ENCODE measurements at places on chromosomes 6 and 20. TPM values are rescaled to one million over a fixed set of nuclear protein-coding genes. Genes with fewer than 3 reads are reported as not detected.

- no peak overlapping the region for H3K4me3 ChIP-seq
- H3K4me1 ChIP-seq = peaks cover 8% of the 10 kb centered on the region
- H3K27ac ChIP-seq = no peak overlapping the region
- H3K27me3 ChIP-seq = peaks cover 86% of the 10 kb centered on the region
- no peak for DNase-seq
These were observed 20.9 kb downstream of the HLA-F start for GRCh38 chr6:29744131-29744530.

GRCh38 chr20:49452011-49452482, 30.4 kb downstream of the KCNB1 start:
- H3K4me1 ChIP-seq = no peaks in the 10 kb centered on the region
- no peak overlapping the region for H3K4me3 ChIP-seq
- no peak for DNase-seq
- no peak overlapping the region for H3K27ac ChIP-seq
- H3K27me3 ChIP-seq = peaks cover 52% of the 10 kb centered on the region
- H3K36me3 ChIP-seq = no peaks in the 10 kb centered on the region

DNA sequence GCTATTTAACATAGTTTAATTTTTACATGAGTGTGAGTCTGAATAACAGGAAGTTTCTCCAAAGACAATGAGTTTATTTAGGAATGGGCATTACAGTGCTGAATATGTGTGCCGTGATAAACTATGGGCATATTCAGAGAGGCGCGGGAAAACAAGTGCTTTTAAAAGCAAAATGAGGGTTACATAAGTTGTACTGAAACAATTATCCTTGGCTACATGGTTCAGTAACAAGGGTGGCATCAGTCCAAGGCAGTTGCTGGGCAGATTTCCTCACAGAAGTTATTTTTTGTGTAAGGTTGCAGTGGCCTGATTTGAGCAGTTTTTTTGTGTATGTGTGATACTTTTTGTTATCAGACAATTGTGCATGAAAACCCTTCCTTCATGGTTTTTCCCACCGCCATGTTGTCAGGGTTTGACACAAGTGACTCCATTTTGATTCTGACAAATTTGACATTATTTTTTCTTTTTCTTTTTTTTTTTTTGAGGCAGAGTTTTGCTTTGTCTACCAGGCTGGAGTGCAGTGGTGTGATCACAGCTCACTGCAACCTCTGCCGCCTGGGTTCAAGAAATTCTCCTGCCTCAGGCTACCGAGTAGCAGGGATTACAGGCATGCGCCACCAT, 22.3 kb upstream of the PXDC1 start:
- H3K27me3 ChIP-seq = no peaks in the 10 kb centered on the region
- no peak overlapping the region for H3K4me3 ChIP-seq
- no peaks in the 10 kb centered on the region for H3K36me3 ChIP-seq

DNA sequence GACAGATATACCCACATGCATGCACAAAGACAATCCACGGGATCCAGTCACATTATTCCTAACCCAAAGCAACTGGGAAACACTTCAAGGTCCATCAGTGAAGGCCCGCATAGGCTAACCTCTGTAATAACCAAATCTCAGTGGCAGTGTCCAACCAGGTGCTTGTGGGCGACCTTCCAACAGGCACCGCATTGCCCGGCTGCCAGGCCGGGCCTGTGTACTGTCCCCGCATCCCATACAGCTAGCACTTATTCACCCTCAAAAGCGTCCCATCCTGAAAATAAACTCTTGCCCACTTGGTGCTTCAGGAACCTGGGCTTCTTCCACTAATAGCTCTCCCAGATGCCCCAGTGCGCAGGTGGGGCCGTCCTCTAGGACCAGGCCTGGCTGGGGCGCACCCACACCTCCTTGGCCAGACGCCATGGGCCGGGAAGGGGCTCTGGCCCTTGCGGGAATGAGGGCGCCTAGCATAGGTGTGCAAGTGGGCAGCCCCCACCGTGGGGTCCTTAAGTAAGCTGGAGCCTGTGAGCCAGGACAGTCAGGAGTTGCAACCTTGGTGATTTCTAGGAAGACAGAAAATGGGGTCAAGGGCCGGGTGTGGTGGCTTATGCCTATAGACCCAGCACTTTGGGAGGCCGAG, 1.1 kb upstream of the ENTPD6 start:
- H3K27ac ChIP-seq = no peak overlapping the region
- no peaks in the 10 kb centered on the region for H3K27me3 ChIP-seq
- peaks cover 2% of the 10 kb centered on the region for H3K36me3 ChIP-seq
- DNase-seq = no peak

OGFR gene
- 56.5 TPM for total RNA-seq

- H3K4me3 ChIP-seq = no peak overlapping the region
- H3K36me3 ChIP-seq = no peaks in the 10 kb centered on the region
- no peak for DNase-seq
- H3K27ac ChIP-seq = no peak overlapping the region
- H3K27me3 ChIP-seq = no peaks in the 10 kb centered on the region
These were observed 85.2 kb downstream of the ELOVL4 start for GRCh38 chr6:79862126-79862525.

- H3K4me3 ChIP-seq = no peak overlapping the region
- no peaks in the 10 kb centered on the region for H3K4me1 ChIP-seq
- H3K27ac ChIP-seq = no peak overlapping the region
- no peaks in the 10 kb centered on the region for H3K36me3 ChIP-seq
- peaks cover 9% of the 10 kb centered on the region for H3K27me3 ChIP-seq
These were observed 6.8 kb upstream of the PI16 start for GRCh38 chr6:36947570-36948351.

DNA sequence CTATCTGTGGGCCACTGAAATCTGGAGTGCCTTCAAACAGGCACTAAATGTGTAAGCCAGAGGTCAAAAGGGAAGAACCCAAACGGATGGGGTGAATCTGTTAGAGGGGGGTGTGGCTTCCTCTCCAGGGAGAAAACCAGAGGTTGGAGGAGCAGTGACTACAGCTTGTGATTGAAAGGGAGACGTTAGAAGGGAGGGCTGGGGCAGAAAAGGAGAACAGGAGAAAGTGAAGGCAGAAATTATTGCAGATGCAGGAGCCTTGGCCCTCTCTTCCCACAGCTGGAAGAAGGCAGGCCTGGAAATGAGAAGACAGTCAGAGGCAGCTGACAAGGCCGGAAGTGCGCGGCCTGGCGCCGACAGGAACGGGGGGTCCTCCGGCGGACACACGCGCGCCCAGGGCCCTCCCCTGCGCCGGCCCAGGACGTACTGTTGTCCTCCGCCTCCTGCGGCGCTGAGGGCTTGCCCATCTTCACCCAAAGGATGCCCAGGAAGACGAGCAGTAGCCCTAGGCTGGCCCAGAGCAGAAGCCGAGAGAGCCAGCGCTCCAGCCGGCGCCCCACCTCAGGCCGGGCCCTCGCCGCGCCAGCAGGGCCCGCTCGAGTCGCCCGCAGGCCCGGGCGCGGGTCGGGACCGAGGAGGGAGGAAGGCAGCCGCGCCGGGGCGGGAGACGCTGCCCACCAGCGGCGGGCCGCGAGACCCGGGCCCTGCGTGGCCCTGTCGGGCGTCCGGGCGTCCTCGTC, 806 bp downstream of the LEMD2 start:
- H3K27ac ChIP-seq = peak overlapping the region; percentile 99
- H3K36me3 ChIP-seq = peaks cover 13% of the 10 kb centered on the region
- peaks cover 44% of the 10 kb centered on the region for H3K4me1 ChIP-seq
- no peaks in the 10 kb centered on the region for H3K27me3 ChIP-seq

DNA sequence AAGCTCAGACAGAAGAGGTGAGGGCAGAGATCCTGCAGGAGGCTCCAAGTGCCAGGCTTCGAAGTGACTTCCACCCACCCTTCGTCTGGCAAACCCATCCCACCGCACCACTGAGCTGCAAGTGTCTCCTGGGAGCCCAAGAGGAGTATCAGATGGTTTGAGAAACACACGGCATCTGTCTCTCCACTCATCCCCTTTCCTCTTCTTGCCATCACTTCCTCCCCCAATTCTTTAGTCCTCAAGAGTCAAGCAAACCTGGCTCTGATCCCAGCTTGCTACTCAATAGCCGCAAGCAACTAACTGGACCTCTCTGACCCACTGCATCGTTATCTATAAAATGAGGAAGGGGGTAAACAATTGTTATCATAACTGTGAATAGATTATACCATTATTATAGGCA, 142.1 kb downstream of the BMP7 start:
- no peak overlapping the region for H3K27ac ChIP-seq
- peaks cover 12% of the 10 kb centered on the region for H3K4me1 ChIP-seq
- no peaks in the 10 kb centered on the region for H3K36me3 ChIP-seq
- no peaks in the 10 kb centered on the region for H3K27me3 ChIP-seq
- no peak for DNase-seq
- no peak overlapping the region for H3K4me3 ChIP-seq

TRIM31 gene
- not detected for total RNA-seq

OPN5 gene
- not detected for total RNA-seq

HLA-DOA gene
- total RNA-seq = 5.8 TPM

PNLDC1 gene
- 0.33 TPM for total RNA-seq

- H3K4me3 ChIP-seq = no peak overlapping the region
- peak overlapping the region; percentile 31 for H3K27ac ChIP-seq
- H3K27me3 ChIP-seq = no peaks in the 10 kb centered on the region
- no peaks in the 10 kb centered on the region for H3K36me3 ChIP-seq
These were observed 132.4 kb downstream of the BMP7 start for GRCh38 chr20:57133926-57134650.

DNA sequence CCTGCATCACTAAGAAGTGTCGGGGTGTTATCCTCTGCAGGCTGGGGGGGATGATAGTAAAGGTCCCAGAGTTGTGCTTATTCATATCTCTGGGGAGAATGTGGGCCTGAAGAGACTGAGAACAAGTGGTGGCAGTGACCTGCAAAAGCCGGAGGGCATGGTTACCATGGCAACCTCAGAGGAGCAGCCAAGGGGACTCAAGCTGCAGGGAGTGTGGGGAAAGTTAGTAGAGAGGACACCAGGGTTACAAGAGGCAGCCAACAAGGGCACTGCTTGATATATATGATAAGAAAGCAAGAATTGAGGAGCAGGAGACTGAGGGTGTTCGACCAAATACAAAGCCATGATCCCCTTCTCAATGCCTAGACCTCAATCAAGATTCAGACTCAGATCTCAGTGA, 46.1 kb downstream of the HLA-F start:
- H3K36me3 ChIP-seq = no peaks in the 10 kb centered on the region
- no peak overlapping the region for H3K27ac ChIP-seq
- H3K4me3 ChIP-seq = no peak overlapping the region
- H3K27me3 ChIP-seq = peaks cover 68% of the 10 kb centered on the region

DNA sequence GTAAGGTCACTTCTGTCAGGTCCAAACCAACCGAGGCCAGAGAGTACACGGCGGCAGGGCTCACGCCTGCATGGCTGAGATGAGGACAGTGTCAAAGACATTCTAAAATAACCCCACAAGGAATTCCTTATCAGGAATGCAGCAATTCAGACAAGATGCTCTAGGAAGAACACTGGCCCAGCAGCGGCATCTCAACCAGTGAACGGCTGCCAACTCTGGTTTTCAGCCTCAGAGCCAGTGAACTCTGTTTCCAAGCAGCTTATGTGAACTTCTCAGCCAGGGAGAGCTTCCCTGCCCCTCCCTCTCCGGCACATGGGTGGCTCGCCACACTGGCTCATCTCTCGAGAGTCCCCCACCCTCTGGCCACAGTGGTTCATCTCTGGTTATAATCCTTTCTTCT, 36.9 kb downstream of the KCNQ2 start:
- no peak overlapping the region for H3K4me3 ChIP-seq
- no peak overlapping the region for H3K27ac ChIP-seq
- H3K27me3 ChIP-seq = no peaks in the 10 kb centered on the region
- no peak for DNase-seq
- no peaks in the 10 kb centered on the region for H3K36me3 ChIP-seq

DNA sequence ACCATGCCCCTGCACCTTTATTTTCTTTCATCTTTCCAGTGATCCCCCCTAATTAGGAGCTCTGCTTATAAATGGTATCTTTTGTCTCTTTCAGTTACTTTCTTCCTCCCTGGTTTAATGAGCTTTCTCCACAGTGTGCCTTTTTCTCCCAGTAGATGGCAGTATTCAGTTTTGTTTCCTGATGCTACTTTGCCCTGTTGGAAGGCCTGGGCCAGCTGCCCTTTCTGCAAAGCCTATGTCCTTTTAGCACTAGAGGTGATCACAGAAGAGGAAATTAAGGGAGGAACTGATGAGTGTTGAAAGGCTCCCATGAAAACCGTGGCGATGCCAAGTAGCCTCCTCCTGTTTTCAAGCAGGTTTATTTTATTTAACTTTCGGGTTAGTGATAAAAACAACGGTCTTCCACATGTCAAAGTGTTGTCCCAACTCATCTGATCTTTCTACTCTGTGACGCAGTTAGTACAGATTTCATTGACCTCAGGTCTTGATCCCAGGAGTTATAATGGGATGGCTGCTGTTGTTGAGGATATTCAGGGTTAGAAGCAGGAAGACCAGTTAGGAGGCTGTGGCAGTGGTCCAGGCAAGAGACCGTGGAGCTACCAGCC, 184.2 kb upstream of the BMP2 start:
- H3K27ac ChIP-seq = no peak overlapping the region
- no peak for DNase-seq

DNA sequence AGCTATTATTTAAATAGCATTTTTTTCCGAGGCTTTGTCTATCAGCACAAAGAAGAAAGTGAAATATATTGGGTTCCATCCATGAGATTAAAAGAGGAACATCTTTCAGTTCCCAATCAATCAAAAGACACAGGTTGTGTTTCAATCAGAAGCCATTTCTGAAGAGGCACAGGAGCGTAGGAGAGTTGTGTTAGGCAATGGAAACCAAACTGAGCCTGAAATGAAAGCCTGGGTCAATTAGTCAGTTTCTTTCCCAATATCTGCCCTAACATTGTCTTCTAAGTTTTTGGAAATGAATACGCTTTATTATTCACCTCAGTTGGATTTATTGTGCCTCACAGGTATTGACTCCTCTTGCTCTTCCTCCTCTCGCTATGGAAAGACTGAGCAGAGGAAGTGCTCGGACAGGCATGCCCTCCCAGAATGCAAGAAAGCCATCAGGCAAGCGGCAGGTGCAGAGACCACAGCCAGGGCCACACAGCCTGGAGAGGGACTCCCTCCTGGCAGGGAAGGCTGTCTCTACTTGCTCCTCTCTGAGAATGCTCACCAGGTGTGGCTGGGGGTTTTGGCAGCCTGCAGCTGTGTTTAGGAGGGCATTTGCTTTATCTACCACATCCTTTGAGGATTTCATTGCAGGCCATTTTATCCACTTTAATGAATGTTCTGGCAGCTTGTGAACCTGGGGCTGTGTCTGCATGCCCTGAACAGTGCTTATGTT, 100.8 kb upstream of the NEDD9 start:
- no peak for DNase-seq
- no peaks in the 10 kb centered on the region for H3K36me3 ChIP-seq
- peaks cover 10% of the 10 kb centered on the region for H3K4me1 ChIP-seq
- no peak overlapping the region for H3K4me3 ChIP-seq

- no peaks in the 10 kb centered on the region for H3K27me3 ChIP-seq
- H3K36me3 ChIP-seq = no peaks in the 10 kb centered on the region
- no peak overlapping the region for H3K27ac ChIP-seq
- no peak overlapping the region for H3K4me3 ChIP-seq
- no peak for DNase-seq
- H3K4me1 ChIP-seq = peaks cover 6% of the 10 kb centered on the region
These were observed 41.2 kb downstream of the KCNK5 start for GRCh38 chr6:39188098-39188450.

- no peak for DNase-seq
- peaks cover 18% of the 10 kb centered on the region for H3K36me3 ChIP-seq
- no peaks in the 10 kb centered on the region for H3K27me3 ChIP-seq
- no peak overlapping the region for H3K27ac ChIP-seq
These were observed 49.2 kb downstream of the HECA start for GRCh38 chr6:139184047-139184446.

Measured in mesothelial cell of epicardium (in vitro differentiated cells).